ENCODE measurements at places on chromosomes 2 and 18.

DNA sequence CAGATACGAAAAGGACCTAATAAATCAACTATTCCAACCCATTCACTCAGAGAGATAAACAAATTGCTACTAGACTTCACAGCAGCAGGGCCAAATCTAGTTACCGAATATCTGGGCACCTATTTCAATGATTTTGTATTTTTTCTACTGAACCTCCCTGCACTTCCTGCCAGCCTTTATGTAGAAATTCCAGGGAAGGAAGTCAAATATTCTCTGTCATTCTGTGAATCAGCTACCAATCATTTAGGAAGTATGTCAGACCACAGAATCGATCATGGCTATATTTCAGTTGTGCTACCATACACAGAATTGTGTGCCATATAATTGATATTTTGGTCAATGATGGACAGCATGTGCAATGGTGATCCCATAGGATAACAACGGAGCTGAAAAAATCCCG lies 109.6 kb upstream of the SPOPL start:
- DNase-seq, result peak; percentile 15

- peak; percentile 2 for DNase-seq
These were observed 90.6 kb downstream of the POU3F3 start for GRCh38 chr2:104944495-104944894.

DNA sequence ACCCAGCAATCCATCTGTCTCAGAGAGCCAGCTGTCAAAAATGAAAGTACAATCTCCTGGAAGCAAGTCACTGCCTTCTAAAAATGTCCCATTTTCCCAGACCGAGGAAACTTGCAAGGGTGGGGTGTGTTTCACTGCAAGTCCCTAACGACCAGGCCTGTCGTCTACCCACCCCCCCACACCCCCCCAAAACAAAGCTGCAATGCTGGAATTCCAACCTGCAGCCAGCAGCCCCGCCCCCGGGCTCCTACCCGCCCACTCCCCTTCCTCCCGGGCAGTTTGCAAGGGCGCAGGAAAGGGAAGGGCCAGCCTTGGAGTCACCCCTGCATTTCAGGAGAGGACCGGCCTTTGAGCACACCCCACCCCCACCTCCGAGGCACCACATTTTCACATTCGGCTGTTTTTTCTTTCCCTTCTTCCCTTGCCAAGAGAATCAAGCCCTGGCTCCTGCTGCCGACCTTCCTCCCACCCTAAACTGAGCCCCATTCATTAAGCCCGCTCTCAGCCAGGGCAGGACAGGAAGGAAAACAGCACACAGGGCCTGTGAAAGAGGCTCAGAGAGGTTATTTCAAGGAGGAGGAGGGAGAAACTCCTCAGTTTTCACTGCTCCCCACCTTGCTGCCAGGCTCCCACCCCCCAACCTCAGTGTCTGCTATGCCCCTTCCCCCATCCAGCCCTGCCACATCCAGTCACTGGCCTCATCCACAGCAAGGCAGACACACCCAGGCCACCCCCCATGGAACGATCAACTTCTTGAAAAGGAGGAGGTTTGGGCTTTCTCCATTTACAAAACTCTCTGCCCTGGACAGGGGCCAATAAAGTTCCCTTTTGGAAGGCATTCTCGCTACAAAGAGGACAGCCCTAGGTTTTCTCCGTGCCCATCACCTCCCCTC lies 11.3 kb downstream of the SMAD7 start:
- peak; percentile 63 for DNase-seq

DNA sequence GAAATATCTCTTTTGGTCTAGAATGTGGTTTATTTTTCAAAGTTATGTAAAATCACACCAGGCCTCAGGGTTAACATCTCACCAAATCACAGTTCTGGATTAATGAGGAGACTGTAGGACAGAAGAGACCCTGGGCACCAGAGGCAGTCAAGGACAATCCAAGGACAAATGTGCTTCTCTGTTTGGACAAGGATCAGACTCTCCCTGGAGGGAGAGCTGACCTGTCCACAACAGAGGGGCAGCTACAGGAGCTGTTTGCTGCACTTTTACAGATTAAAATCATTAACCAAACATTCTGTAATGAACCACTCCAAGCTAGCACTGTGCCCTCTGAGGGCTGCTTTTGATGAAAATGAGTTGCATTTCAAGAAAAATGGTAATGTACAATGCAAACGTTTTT lies 690.6 kb upstream of the SLC8A1 start:
- DNase-seq, result no peak

DNA sequence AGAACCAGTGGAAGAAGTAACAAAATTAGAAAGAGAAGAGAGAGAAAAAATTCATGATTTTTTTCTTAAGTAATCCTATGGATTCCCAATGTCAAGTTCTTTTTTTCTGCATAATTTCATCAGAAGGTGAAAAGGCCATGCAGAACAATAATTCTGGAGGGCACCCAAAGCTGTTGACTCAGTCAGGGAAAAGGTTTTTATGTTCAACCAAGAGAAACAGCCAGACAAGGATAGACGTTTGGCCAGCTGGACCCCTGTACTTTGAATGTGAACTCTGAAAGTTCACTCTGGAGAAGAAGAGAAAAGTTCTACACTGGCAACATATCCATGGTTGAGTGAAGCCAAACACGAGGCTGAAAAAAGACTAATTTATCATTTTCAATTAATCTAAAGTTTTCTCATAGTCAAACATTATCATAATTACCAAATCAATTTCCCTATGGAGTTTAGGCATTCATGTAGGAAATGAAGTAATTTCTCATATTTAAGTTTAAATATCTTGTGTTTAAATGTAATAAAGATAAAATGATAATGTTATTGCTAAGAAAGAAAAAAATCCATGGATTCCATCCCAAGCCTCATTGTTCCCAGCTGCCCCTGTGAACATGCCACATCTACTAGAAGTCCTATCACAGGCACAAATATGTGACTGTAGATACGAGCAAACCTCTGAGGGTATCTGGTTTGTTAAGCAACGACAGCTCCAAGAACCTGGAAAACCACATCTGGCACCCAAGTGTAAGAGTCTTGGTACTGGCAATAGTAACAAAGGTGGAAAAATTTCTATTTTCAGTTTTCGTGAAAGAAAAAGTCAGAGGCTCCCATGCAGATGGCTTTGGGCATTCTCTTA lies 742.7 kb upstream of the ACVR2A start:
- DNase-seq, result no peak

GRCh38 chr2:224885836-224886547 lies 156.3 kb downstream of the DOCK10 start:
- DNase-seq, result peak; percentile 77

DNA sequence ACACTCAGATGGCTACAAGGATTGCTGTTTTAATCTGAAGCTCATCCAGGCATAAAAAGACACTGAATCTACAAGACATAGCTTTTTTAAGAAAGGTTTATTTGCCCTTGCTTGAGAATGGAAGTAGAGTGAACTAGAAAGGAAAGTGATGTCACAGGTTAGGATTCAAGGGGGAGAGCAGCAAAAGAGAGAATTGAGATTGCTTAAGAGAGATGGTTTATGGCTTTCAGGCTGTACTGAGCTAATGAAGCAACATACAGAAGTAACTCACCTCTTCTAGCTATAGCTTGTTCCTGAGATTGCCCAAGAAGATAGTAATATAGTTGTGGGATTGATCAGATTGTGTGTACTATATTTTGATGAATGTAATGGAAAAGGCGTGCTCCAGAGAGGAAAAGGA lies 26.1 kb upstream of the ACVR2A start:
- no peak for DNase-seq

DNA sequence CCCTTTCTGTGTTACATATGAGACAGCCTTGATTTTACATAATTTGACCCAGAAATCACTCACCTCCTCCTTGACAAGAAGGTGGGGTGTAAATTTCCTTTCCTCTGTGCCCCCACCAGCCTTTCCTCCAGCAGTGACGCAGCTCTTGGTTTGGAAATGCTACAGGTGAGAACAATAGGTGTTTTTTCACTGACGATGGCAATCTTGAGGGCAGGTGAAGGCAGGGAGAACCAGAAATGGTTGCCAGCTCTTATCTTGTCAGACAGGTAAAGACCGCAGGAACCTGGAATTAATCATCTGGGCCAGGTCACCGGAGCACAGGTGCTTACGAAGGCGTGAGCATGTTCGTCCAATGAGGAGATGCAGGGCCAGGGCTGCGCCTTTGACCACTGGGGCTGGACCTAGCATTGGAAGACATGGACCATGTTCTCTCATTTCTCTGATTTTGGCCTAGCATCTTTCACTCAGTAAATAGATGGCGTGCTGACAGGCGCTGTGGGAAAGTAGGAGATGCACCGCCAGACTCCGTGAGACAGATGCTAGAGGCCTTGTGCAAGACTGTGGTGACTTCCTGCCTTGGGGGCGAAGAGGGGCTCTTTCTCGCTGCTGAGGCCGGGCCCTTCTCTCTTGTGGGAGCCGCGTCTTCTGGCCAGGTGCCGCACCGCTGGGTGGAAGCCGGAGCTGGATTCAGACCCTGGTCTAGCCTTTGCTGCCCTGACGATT lies 4.0 kb downstream of the CIDEA start:
- no peak for DNase-seq

- peak; percentile 80 for DNase-seq
These were observed 11.4 kb downstream of the RAB31 start for GRCh38 chr18:9719421-9719981.

- DNase-seq, result peak; percentile 68
These were observed 79.7 kb downstream of the RRM2 start for GRCh38 chr2:10202131-10202665.

DNA sequence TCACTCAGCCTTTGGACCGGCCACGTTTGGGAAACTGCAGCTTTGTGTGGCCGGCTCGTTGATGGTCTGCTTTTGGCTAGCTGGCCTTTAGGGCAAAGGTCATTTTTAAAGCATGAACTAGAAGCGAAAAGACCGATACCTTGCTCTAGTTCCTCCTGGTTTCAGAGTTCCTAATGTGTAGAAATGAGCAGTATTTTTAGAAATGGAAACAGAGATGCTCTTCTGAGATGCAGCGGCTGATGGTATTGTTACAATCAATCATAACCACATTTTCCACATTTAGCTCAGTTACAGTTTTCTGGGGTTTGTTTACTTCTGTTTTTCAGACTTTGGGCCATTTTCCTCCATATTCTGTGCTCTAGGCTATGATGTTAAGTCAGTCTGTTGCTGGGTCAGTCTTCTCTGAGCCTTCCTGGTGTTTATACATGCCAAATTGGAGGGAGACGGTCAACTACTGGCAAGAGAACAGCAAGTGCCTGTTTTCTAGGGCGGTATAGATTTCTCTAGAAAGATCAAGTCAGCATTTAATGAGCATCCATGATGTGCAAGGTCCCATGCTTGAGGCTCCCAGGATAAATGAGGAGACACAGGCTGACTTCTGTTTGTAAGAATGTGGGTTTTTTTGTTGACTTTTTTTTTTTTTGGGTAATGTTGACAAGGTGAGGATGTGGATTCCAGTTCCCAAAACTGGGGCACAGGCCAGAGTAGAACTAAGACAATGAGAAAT lies 28.0 kb downstream of the RNF144A start:
- no peak for DNase-seq

Data from fibroblast of skin of abdomen (primary cell).